ENCODE measurements at places on chromosomes 1 and 21. TPM values are rescaled to one million over a fixed set of nuclear protein-coding genes. Genes with fewer than 3 reads are reported as not detected.
A peak's percentile ranks its signal among the peaks of the same experiment; 100 is the strongest.

Gene LEMD1
- not detected for total RNA-seq

DNA sequence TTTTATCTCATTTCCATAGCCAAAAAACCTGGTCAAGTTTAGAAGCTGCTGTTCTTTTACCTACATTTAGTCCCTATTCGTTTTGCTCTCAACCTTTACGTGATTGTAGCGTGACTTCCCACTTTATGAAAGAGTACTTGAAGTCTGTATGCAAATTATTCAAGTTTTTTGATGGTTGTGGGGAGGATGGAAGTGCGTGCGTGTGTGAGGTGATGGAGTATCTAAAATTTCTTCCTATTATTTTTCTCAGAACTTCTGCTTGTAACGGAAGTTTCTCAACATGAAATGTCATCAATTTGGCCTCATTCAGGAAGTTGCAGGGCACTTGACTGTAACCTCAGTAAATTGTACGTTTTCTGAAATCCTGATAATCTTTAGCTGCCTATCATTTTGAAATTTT, 64.0 kb downstream of the SAMSN1 start:
- DNase-seq = no peak

Gene RASSF5
- total RNA-seq = 0.86 TPM

- DNase-seq = no peak
Measured at GRCh38 chr1:237759377-237759776, 131.3 kb downstream of the ZP4 start.

- no peak for DNase-seq
Measured at GRCh38 chr1:230151924-230152468, 85.0 kb downstream of the GALNT2 start.

DNA sequence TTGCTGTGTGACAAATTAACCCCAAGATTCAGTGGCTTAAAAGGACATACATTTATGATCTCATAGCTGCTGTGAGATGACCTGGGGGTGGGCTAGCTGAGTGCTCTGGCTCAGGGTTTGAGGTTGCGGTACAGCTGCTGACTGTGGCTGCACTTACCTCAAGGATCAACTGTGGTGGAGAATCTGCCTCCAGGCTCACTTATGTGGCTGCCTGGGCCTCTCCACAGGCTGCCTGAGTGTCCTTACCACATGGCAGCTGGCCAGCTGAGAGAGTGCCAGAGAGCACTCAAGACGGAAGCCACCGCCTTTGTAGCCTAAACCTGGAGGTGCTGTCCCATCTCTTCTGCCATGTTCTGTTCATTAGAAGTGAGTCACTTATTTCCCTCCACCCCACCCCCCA, 5.7 kb downstream of the LRRC71 start:
- peak; percentile 45 for DNase-seq

- DNase-seq = peak; percentile 22
Measured at GRCh38 chr1:2468041-2468472, 8.0 kb upstream of the PLCH2 start.

GRCh38 chr1:84861988-84862644, 30.9 kb downstream of the LPAR3 start:
- no peak for DNase-seq

GRCh38 chr1:227925582-227926198, 22.0 kb downstream of the WNT9A start:
- no peak for DNase-seq

DNA sequence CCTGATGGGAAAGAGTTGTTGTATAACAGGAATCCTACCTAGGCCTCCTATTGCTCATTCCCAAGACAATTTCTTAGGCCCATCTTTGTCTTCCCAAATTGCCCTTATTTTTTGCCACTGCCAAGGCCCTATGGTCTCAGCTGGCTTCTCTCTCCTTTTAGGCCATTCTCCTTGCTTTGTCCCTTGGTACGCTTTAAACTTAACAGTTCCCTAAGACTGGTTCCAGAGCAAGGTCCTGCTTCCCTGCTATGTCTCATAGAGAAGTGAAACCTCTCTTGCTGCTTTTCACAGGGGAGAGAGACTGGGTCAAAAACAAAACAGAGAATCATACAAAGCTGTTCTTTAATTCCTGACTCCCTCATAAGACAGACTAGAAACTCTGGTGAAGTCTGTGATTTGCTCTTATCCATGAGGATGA, 77.1 kb downstream of the XCL2 start:
- no peak for DNase-seq

- peak; percentile 50 for DNase-seq
Measured at GRCh38 chr1:14925336-14926136, 228.0 kb upstream of the TMEM51 start.

Gene SRGAP2B
- total RNA-seq = 23.8 TPM

Gene OR10J1
- not detected for total RNA-seq

Gene SPRR2F
- not detected for total RNA-seq

GRCh38 chr1:197798492-197798891, 23.2 kb upstream of the DENND1B start:
- no peak for DNase-seq

Gene ALPL
- total RNA-seq = 1.3 TPM

DNA sequence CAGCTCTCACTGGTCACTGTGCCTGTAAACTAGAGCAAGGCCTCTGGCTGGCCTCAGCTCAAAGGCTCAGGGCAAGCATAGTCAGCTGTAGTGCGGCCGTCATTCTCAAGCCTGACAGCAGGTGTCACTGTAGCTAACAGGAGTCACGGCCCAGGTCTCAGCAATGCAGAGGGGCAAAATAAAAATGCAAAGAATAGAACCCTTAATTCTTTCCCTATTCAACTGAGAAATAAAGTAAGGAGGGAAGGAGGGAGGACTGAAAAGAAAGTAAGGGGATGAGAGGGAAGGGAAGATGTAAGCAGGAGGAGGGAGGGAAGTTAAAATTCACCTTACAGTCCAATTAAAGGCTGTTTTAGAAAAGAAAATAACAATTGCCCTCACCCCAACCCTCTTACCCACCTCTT, 106.1 kb downstream of the KIAA0319L start:
- DNase-seq = peak; percentile 87

Gene FCRL5
- total RNA-seq = not detected

DNA sequence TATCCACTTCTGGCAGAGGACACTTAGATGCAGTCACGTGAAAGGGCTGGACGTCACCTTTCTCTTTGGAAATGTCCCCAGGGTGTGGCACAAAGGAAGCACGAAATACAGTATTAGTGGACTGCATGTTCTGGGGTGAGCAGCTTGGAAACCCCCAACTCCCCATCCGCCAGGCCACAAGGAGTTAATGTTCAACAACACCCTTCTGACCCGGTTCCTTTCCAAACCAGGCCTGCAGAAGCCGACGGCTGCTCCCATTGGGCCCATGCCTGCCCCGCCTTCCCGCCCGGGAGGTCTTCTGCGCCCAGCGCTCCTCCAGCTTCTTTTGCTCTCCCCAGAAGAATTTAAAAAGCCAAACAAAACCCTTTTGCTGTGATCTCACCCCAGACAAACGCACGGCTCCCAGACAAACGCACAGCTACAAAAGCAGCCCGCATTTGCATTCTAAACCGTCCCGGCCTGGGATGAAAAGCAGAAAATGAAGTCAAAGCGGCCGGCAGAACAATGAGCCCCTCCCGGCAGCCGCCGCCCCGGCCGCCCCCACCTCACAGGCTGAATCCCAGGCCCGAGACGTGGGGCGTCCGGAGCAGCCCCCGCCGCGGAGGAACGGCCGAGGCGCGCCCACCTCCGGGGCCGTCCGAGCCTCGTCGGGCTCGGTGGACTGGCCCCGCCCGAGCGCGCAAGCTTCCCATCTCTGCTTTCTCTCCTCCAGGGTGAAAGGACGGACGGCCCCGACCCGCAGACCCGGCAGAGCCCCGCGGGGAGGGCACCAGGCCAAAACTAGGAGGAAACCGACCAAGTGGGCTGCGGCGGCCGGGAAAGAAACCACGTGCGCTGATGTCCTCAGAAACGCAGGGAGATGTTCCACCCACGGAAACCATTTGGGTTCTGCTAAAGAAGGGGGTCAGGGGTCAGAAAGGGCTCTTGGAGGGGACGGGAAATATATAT, 101.9 kb downstream of the PLPP3 start:
- DNase-seq = peak; percentile 45

Gene CYP4X1
- not detected for total RNA-seq

Gene TMEM234
- total RNA-seq = 21.6 TPM

- DNase-seq = peak; percentile 90
Measured at GRCh38 chr1:238485057-238485911, 594.6 kb upstream of the ZP4 start.

- peak; percentile 79 for DNase-seq
Measured at GRCh38 chr1:219041141-219041540, 132.5 kb upstream of the LYPLAL1 start.

Gene C1orf94
- total RNA-seq = not detected

- DNase-seq = no peak
Measured at GRCh38 chr1:158248118-158248517, 6.1 kb upstream of the CD1A start.
